MV-4-11 (cell line): ENCODE measurements at places on chromosomes 7 and 10.

GRCh38 chr10:30373596-30374327, 24.7 kb upstream of the MTPAP start:
- peak; percentile 19 for DNase-seq

GRCh38 chr7:128710481-128710880, 28.7 kb upstream of the CALU start:
- DNase-seq = peak; percentile 77

- no peak for DNase-seq
Observed at GRCh38 chr7:30824821-30825720, 53.9 kb downstream of the MINDY4 start.

- no peak for DNase-seq
Observed at GRCh38 chr10:77034240-77034639, 603.4 kb downstream of the KCNMA1 start.

GRCh38 chr10:88437411-88437810, 145.7 kb downstream of the RNLS start:
- no peak for DNase-seq
